Stimulated activated CD4-positive, alpha-beta T cell treated with anti-CD3 and anti-CD28 coated beads, TNF-alpha, amount 100 ng/mL, for 48 hours (primary cell): ENCODE measurements at places on chromosomes 1 and 21.
A peak's percentile ranks its signal among the peaks of the same experiment; 100 is the strongest.

DNA sequence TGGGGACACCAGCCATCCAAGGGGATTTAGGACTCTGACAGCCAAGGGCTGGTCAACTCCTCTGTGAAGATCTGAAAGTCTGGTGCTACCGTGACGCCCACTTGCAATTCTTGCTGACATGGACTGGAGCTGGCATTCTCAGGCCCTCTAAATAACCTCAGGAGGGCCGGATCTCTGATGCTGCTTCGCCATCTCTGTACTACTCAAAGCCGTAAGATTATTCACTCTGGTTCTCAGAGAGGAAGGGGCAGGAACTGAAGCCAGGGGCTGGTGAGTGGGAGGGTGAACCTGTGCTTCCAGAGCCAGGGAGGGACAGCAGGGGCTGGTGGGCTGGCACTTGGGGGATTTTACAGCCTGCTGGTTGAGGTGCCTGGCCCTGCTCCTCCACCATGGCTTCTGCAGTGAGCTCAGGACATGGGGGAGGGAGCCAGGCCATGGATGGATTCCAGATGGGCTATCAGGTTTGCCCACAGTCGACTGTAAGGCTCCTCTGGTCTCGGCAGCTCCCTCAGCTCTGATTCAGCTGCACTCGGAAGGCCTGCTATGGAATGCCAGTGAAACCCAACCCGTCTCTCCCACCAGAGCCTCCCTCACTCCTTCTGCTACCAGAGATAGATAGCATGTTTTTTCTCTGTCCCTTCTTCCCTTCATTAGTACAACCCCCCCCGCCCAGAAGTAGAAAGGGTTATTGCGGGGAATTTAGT lies 84.5 kb downstream of the PLXNA2 start:
- DNase-seq = no peak

DNA sequence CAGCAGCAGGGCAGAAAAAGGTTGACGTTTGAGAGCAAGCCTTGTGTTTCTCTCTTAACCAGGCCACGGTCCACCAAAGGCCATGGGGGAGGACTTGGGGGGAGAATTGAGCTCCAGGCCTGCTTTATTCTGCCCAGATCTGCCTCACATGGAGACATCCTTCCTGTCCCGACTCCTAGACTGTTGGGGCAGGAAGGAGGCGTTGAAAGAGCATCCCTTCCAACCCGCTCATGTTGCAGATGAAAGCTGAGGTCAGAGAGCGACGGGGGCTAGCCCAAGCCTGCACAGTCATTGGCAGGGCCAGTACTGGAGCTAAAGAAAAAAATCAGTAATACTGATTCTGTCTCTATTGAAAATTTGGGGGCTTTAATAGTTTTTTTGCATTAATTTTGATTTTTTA lies 46.6 kb downstream of the MYOM3 start:
- no peak for DNase-seq

- no peak for DNase-seq
These were observed 660.1 kb upstream of the CAMK1G start for GRCh38 chr1:208923456-208923855.

DNA sequence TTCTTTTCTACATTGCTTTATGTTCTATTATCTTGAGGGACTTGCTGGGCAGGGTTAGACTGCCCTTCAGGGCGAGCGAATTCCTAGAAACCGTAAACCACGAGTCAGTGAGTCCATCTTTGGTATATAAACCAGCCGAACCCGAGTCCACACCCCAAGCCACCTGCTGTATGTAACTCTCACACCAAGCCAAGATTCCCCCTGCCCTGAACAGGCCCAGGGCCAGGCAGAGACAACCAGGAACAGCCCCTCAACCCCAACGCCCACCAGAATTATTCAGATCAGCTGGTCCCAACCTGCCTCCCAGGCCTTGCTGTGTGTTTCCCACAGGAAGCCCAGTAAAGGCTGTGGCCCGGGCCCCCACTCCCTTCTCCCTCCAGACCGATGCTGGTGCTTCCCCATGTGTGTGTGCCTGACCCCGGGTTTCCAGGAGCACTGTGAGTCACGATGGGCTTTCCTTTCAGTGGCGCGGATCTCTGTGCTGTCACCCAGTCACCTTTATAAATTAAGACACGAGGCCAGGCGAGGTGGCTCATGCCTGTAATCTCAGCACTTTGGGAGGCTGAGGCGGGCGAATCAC lies 17.1 kb downstream of the KIF17 start:
- no peak for DNase-seq

DNA sequence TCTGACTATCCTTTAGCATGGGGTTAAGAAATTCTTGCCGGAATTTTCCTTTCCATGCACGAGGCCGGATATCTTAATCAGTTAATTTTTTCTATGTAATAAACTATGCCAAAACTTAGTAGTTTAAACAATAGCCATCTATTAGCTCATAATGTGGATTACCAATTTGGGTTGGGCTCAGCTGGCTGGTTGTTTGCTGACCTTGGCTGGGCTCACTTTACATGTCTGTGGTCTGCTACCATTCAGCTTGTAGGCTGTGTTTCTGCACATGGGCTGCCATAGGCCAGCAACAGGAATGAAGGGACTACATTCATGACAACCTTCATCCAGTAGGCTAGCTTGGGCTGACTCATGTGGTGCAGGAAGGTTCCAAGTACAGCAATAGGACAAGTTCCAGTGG lies 56.0 kb upstream of the NTPCR start:
- DNase-seq = no peak

DNA sequence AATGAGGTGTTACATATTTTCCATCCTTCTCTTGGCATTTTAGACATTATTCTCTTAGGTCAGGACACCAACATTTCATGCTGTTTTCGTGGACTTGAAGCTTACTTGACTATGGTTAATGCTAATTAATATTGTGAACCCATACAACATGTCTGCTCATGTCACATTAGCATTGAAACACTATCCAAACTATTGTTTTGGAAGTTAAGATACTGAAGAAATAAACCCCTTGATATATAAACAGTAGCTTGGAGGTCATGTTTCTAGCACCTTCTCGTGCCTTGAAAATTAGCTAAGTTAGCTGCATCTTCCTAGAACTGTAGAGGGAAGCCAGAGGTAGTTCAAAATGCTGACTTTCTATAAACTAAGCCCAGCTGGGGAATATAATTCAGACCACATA lies 288.8 kb downstream of the LTN1 start:
- no peak for DNase-seq

DNA sequence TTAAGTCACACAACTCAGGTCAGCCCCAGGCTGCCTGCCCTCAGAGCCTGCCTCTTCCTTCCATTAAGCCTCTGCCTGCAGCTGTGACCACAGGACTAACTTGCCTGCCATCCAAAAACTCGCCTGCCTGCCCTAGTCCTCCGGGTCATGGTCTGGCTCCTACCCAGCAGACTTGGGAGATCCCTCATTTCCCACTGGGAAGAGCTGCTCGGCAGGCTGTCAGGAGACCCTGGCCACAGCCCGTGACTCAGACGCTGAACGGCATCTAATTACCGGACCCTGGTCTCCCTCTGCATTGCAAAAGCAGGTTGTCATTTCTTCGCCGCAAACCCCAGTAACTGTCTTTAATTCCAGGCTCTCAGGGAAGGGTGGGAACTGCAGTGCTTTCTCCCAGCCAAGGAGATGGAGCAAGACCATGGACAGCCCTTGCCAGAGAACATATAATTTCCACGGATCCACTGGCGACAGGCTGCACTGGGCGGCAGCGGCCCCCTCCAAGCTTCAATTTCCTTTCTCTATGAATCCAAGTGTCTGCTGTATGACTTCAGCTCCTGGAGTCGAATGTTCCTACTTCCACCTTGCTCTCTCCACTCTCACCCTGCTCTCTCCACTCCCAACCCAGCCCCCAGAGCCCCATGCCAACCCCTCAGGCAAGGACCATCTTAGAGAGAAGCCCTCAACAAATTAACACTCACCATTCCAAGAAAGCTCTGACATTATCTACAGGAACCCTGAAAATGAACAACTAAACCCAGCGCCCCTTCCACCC lies 20.4 kb downstream of the OLFML2B start:
- DNase-seq = no peak

GRCh38 chr21:21046063-21046462 lies 47.9 kb downstream of the NCAM2 start:
- no peak for DNase-seq

DNA sequence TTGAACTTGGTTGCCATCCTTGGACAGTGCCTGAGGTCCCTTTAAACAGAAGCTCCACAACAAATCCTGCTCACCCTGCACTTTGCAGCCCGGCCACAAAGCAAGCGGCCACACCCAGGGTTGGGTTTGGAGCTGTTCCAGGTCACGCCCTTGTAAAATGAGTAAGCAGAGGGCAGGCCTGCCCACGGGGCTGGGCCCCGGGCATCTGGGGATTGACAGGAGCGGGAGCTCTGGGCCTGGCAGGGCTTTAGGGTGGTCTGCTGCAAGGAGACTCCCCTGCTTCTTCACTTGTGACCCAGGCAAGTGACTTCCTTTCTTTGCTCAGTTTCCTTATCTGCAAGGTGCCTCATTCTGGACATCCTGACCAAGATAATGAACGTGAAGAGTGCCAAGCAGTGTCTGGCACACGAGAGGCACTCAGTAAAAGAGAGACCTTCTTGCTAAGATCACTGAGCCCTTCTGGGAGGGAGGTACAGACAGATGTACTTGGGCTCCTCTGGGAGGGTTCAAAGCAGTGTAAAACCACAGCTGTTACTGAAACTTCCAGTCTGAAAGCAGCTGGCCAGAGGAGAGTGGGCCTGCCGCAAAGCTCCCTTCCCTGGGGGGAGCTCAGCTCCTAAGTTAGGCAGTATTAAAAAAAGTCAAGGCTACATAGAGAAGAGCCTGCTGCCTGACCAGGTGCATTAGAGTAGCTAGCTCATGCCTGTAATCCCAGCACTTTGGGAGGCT lies 2.6 kb downstream of the E2F2 start:
- peak; percentile 67 for DNase-seq

GRCh38 chr1:226677027-226678020 lies 61.8 kb downstream of the ITPKB start:
- no peak for DNase-seq

DNA sequence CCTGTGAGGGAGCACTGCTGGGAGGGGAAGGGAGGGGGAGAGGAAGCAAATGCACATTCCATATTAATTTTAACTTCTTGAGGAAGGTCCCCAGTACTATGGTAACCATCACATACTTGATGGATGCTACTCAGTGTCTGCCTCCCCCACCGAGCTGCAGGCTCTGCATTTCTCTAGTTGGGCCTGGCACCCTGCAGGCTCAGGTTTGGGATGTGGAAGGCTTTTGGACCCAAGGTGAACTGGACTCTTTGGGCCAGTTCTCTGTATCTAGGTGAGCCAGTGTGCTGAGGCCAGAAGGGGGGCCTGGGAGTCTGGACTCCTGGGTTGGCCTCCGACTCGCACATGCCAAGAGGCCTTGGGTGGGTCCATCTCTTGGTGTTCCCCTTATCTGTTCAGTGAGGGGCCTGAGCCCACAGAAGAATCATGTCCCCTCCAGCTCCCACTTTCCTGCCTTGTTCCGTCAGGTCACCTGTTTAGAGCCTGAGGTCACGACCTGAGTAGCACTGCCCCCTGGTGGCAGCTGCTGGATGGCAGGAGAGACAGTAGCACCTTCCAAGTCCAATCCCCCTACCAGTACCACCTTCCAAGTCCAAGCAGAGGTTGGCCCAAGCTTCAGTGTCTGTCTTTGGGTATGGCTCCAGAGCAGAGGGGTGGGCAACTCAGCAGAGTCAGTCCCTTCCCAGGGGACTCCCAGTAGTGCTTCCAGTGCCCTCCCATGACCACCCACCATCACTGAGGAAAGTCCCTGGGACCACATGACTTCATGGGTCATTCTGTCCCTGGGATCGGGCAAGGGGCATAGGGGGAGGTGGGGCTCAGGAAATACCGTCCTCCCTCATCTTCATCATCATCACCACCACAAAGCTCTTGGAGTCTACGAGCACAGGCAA lies 241.8 kb downstream of the TRABD2B start:
- peak; percentile 45 for DNase-seq

- DNase-seq = no peak
These were observed 127.0 kb downstream of the PLPP3 start for GRCh38 chr1:56452027-56453011.

DNA sequence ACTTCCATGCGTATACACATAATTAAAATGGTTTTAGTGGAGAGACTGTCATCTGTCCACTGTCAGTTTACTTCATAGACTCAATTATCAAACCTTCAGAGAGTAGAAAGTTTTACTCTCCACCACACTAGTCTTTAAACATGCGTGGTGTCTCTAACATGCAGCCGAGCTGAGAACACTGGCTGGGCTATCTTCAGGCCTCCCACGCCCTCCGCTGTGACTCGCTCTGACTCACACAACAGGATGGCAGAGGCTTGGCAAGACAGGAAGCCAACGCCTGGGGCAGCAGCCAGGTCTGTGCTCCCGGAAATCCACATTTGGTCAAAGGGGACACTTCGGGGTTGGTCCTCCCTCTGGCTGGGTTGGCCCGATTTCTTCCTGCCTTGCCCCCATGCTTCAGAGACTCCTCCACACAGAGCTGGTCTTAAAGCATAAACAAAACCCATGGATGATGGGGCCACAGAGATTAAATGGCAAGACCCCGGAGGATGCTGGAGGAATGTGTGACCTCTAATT lies 22.7 kb upstream of the IFNGR2 start:
- peak; percentile 87 for DNase-seq

DNA sequence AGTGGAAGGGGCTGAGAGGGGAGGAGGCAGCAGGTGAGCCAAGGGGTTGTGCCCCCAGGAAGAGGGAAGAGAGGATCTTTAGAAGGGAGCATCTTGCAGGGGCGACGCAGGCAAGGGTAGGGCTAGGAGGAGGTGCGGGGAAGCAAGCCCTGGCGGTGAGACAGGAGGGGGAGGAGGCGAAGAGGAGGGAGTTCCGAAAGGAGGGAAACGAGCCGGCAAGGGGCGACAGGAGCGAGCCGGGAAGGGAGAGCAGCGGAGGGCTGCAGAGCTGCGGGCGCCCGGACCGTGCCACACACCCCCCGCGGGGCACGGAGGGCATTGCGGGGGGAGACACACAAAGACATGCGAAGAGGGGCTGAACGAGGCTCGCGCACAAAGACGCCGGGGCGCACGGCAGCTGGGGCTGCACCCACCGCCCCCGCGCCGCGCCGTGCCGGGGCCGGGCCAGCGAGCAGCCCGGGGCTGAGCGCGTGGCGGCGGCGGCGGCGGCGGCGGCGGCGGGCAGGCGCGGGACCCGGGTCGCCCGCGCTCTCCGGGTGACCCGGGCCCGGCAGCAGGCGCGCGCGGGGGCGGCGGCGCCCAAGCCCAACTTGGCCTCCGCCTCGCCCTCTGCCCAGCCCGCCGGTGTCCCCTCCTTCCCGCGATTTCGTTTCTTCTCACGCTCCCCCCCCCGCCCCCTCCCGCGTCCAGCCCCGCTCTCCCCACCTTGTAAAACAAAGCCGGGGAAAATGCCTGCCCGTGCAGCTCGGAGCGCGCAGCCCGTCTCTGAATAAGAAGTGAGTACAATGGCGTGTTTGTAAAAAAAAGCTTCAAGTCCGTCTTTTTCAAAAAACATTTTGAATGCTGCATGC lies at the start of gene KCNK2:
Gene KCNK2 (plus strand): TSS at position 206 of the 851 bp plus-strand sequence. CDS start 649 bp downstream, outside the sequence.
- DNase-seq = no peak

- DNase-seq = no peak
These were observed 221.4 kb downstream of the BACH1 start for GRCh38 chr21:29520171-29520570.

GRCh38 chr1:21030181-21030580 lies 146.5 kb downstream of the EIF4G3 start:
- DNase-seq = no peak

DNA sequence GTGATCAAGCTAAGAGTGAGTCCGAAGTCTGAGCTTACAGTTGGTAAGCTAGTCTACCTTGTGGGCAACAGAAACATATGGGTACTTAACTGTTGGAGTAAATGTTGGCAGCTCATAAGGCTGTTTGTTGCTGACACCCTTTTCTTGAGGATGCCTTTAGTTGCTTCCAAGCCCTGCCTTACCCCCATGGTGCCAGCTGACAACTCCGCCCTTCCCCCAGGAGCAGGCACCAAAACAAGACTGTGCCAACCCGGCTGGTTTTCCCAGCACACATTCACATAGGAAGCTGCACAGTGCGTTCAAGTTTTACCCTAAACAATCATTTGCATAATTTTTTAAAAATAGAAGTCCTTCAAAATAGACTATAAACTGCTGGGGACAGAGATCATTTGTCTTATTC lies 150.2 kb upstream of the LMO4 start:
- no peak for DNase-seq
